Activated CD4-positive, alpha-beta T cell treated with anti-CD3 and anti-CD28 coated beads for 4 hours (primary cell): ENCODE measurements at places on chromosomes 13 and 19.

DNA sequence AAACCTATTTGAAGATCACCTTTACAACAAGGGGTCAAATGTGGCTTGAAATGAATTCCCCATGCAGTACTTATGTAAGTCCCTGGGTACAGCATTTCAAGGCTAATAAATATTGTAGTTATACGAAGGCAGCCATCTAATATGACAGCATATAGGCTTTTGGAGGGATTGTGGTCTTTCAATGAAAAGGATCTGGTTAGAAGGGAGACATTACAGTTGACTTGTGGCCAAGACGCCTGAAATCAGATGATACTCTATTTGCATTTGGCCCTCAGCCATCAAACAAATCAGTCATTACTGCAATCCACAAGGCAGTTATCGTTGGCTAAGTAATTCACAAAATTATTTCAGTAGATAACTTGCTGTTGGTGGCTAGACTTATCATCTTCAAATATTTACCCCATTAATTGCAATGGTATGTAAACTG, 242.7 kb downstream of the DCLK1 start:
- DNase-seq, result no peak

DNA sequence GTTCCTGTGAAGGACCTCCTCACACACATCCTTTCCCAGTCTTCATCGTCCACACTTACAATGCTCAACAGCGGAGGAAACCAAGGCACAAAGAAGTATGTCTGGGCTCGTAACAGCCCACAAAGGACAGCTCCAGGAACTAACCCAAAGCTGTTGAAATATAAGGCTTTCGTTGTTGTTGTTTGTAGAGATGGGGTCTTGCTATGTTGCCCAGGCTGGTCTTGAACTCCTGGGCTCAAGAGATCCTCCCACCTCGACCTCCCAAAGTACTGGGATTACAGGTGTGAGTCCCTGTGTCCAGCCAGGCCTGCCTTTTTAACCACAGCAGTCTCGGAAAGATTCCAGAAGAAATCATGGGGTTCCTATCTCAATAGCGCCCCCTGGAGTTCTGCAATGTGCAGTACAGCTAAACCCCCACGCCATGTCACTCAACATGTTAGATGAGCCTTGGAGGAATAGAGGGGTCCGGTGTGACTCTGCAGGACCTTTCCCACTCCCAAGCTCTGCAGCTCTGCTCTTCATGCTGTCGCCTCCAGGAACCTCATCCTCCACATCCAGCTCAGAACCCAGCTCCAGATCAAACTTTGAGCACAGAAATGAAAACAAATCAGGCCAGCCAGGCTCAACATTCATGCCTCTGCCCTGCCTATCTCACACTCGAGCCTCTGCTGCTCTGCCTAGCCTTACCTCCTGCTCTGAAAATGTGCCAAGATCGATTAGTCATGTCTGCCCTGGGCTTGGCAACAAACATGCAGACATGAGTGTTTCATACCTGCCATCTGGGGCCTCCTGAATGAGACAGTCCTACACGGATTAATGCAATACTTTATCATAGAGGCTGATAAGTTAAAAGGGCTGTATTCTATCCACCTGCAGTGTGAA, 7.5 kb downstream of the PLA2G4C start:
- peak; percentile 35 for DNase-seq

GRCh38 chr19:33595783-33596182, 26.0 kb upstream of the CHST8 start:
- no peak for DNase-seq

- DNase-seq, result no peak
These were observed 2.3 kb downstream of the ZSCAN5A start for GRCh38 chr19:56312342-56312741.

GRCh38 chr19:14505488-14506239, 9.7 kb upstream of the GIPC1 start:
- DNase-seq, result peak; percentile 73

DNA sequence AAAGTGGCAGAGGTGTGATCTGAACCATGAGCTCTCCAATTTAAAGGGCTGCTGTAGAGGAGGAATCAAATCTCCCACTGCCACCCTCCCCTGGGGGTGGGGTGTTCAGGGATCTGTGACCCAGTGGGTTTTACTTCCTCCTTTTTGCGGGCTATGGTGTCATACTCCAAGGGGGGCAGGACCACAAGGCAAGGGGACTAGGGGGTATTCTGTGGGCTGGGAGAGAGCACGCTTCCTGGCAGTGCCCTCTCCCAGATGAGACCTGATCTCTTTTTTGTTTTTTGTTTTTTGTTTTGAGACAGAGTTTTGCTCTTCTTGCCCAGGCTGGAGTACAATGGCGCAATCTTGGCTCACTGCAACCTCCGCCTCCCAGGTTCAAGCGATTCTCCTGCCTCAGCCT, 10.3 kb downstream of the PLD3 start:
- DNase-seq, result no peak
